GDM1 (cell line): ENCODE measurements at places on chromosomes 7 and 10.

DNA sequence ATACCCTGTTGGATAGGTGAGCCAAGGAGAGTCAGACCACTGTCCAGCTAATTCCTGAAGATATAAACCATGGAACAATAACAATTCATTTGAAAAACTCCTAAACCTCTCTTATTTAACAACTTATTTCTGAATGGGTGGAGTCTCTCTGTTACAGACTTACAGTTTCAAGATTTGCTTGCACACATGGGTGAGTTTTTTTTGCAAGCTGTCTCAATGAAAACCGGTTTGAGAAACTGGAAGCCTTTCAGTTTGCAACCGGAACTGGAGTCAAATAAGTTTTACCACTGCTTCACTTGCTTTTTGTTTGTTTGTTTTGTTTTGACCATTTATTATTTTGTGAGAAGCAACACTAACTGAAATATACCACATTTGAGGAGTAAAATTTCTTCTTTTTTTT, 243.8 kb downstream of the MTERF1 start:
- no peak for DNase-seq

- DNase-seq: no peak
Observed at GRCh38 chr10:109902992-109903947, 20.0 kb downstream of the XPNPEP1 start.

DNA sequence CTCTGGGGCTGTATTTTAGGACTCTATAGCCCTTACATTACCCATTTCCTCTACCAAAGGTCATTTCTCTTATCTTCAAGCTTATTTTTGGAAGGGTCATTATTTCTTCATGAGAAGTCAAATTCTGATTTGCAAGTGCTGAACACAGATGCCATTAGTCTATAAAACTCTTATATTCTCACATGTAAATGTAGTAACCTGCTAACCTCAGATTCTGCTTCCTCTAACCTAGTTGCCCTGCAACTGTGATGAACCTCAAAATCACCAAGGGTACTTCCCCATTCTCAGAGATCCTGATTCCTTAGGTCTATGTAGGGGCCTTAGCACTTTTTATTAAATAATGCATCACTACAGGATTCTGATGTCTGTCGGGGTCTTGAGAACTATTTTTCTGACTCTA, 6.3 kb downstream of the FAS start:
- peak; percentile 38 for DNase-seq

DNA sequence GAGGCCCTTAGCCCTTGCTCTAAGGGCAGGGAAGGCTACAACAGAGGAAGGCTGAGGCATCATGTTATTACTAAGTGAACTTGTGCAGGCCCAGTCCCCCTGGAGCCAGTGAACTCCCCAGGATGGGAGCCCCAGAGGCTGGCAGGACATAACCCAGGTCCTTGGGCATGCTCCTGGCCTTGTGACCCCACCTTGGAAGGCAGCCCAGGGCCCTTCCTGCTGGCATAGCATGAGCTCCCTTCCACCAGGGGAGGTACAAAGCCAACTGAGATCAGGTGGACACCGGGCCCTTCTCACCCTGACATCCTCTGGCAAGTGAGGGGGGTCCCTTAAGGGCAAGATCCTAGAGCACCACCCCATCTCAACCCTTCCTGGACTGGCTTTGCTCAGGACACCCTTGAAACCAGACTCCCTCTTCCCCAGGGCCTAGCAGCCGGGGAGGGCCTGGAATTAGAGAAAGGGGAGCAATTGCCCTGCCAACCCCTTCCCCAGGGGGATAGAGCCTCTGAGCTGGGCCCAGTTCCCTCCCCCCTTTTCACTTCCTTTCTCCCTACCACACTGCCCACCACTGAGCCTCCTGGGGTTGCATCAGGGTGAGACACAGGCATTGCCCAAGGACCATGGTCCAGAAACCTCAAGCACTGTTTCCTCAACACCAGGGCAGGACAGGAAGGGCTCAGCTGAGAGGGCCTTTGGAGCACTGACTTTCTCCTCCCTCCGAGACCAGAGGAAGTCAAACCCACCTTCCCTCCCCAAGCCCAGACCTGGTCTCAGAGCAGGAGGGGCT, 1.8 kb upstream of the VSIR start:
- DNase-seq: peak; percentile 67

- no peak for DNase-seq
Observed at GRCh38 chr7:150334108-150334507, 7.3 kb downstream of the RARRES2 start.

- peak; percentile 81 for DNase-seq
Observed at GRCh38 chr10:70575874-70576802, 26.4 kb downstream of the PRF1 start.

GRCh38 chr10:74771054-74771453, 55.3 kb upstream of the KAT6B start:
- no peak for DNase-seq

GRCh38 chr10:71379118-71379766, 17.5 kb upstream of the CDH23 start:
- no peak for DNase-seq

DNA sequence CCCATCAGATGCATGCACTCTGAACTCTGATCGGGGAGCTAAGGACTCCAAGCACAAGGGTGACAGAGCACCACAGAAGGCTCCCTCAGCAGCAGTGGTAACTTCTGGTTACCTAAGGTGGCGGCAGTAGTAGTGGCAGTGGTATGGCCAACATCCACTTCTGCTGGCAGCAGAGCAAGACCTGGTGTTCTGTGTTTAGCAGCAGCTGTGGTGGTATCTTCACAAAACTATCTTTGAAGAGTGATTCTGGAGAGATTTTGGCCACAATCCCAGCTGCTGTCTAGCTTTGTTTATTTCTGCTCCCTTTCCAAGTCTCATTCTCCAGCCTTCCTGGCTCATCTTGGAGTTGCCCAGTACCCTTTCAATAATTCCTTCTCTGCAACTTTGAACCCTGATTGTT, 102.4 kb upstream of the LRGUK start:
- no peak for DNase-seq

DNA sequence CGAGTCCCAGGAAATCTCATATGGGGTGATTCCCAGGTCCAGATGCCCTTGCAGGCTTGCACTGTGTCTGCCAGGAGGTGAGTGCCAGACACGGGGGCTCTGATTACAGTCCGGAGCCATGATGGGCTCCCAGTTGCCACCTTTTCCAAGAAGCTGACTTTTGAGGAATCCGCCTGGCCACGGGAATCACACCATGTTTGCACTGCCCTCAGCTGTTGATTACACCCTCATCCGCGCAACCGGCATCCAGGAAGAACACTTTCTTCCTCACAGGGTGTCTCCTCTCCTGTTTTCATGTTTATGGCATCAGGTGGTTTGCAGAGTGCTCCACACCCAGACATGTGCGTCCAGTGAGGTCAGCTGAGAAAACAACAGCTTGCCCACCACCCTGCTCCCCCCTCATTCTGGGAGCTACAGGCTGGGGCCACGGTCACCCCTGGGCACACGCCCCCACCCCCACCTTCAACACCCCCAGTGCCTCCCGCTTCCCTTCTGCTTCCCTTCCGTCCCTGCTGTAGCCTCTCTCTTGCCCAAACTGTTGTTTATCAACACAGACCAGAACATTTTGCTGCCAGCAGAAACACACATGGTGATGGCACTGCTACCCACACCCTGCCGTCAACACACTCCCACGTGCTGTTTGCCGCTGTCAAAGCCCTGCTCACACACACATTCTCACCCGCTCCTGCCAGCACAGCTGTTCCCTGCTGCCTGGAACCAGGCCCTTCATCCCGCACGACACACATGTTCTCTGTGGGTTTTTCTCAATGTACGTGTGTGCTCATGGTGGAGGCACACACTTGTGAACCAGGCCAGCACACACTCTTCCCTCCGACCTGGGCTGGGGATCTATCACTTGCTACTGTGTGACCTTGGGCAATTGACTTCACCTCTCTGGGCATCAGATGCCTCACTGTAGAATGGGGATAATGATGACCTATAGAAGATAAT, 35.8 kb downstream of the DDIT4 start:
- no peak for DNase-seq

GRCh38 chr10:76291175-76291574, 859.8 kb downstream of the LRMDA start:
- DNase-seq: no peak

DNA sequence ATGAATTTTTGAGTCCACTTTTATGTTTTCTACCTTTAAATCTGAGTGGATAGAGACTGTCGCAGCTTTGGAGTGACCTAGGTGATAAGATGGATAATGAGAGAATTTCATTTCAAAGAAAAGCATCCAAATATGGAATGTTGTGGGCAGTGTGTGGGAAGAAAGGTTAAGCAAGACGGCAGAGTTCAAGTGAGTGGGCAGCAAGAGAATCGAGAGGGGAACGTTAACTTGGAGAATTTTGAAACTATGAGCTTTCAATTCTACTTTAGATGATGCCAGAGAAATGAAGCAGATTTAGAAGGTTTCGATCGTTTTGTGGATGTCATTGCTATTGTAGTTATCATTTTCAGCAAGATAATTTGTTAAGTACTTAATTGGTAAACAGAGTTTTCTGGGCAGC, 73.0 kb downstream of the XRCC2 start:
- no peak for DNase-seq

DNA sequence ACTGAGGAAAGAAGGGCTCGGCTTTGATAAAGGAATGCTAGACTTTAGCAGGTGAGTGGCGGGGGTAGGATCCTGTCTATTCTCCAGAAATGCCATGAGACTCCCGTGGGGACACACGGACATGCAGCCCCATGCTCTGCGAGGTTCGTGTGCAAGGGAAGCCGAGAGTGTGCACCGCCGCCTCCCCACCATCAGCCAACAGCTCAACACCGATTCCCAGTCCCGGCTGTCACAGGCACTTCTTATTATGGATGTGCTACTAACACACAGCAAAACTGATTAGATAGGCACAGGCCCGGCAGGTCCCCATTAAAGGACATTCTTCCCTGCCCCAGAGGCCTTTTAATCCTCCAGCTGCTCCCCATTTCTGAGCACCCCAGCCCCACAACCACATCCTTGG, 154.4 kb downstream of the PRKAG2 start:
- DNase-seq: no peak

DNA sequence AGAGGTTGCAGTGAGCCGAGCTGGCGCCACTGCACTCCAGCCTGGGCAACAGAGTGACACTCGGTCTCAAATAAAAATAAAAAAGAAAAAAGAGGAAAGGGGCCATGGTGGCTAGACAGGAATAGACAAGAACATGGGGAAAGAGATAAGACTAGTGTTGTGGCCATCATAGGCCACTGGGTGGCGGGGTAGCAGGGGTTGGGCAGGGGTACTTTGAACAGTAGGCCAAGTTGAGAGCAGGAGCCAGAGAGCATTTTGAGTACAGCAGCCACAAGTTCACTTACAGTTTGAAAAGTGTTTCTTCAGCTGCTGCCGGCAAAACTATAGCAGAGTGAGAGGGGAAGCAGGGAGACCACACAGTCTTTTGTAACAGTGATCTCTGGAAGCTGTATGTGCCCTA, 656.0 kb downstream of the CNTNAP2 start:
- peak; percentile 76 for DNase-seq

DNA sequence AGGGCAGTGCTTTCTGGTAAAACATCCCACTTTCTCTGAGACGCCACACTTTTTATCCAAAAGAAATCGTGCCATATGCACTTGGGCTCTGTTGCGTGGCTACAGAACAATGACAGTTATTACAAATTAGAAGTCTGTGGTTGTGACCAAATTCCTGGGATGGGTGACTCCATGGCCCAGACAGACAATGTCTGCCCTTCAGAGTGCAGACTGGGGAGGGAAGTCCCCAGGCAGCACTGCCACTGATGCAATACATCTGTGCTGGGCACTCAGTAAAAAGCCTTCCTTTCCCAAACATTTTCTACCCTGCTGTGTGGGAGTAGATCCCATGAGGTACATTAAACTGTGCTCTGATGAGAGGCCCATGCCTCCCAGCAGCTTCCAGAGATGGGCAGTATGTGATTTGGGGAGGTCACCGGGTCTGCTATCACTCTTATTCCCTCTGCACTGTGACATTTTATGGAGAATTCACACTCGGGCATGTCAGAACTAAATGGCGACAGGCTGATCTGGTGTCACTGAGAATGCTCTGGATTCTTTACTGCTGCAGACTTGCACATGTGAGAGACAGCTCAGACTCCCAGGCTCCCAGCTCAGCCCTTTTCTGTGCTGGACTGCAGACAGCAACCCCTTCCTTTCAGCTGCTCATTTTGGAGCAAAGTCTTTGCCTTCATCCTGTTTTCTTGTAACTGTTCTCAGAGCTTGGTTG, 243.5 kb upstream of the ZNF32 start:
- no peak for DNase-seq

DNA sequence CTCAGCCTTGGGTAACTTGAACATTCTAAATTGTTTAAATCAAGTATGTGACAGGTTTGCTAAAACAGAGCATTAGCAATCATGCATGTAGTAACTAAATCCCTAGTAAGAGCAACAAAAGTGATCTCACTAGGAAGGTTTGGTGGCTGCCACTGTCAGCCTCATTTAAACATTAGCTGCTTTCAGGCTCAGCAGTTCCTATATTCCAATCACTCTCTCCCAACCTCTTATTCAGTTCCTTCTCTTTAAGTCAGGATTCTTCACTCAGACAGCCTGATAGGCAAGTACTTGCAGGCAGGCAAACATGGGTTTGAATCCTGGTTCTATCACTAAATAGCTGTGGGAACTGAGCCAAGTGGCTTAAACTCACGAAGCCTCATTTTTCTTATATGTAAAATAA, 3.6 kb downstream of the CREB3L2 start:
- no peak for DNase-seq

GRCh38 chr10:61902445-61903220, 1.1 kb downstream of the ARID5B start:
- DNase-seq: peak; percentile 44

- DNase-seq: peak; percentile 27
Observed at GRCh38 chr7:38374507-38374906, 101.1 kb upstream of the TARP start.

GRCh38 chr10:62095181-62096122, 173.2 kb downstream of the RTKN2 start:
- no peak for DNase-seq

DNA sequence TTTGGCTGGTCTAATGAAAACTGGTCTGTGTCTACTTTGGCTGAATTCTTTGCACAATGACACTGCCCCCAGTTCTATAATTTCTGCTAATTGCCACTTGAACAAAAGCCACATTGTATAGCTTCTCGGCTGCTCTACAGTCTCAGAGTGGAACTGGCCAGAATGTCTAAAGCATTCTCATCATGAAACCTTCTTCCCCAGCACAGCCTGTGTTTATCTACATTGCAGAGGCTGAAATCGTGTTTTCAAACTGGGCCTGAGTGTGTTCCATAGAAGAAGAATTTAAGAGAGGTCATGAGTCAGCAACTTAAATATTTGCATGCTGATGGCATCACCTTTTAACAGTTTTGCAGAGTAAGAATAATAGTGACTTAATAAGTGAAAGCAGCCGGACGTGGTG, 177.2 kb downstream of the BUB3 start:
- DNase-seq: no peak

GRCh38 chr7:121385056-121385799, 10.9 kb downstream of the FAM3C start:
- DNase-seq: no peak

DNA sequence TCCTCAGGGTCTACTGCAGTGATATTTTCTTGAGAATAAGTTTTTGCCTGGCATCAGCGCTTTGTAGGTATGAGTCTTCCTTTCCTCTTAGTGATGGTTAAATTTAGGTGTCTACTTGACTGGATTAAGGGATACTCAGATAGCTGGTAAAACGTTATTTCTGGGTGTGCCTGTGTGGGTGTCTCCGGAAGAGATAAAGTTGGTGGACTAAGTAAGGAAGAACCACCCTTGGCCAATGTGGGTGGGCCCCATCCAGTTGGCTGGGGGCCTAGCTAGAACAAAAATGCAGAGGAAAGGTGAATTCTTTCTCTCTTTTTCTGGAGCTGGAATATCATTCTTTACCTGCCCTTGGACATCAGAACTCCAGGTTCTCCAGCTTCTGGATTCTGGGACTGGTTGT, 138.8 kb downstream of the ADCYAP1R1 start:
- no peak for DNase-seq

- no peak for DNase-seq
Observed at GRCh38 chr7:116111475-116111874, 80.9 kb upstream of the TFEC start.
